Endothelial cell of umbilical vein (primary cell): ENCODE measurements at places on chromosomes 6 and 20. TPM values are rescaled to one million over a fixed set of nuclear protein-coding genes. Genes with fewer than 3 reads are reported as not detected.

CAGE1 gene
- total RNA-seq = not detected in 2 replicates

UBE2J1 gene
- total RNA-seq = 84.9 and 96.6 TPM in 2 replicates

RBPJL gene
- total RNA-seq = not detected in 2 replicates

GRCh38 chr6:33566182-33567084, 13.6 kb downstream of the BAK1 start:
- no peak for DNase-seq

- no peak for DNase-seq
These were observed 24.3 kb upstream of the OLIG3 start for GRCh38 chr6:137518386-137518983.

DNA sequence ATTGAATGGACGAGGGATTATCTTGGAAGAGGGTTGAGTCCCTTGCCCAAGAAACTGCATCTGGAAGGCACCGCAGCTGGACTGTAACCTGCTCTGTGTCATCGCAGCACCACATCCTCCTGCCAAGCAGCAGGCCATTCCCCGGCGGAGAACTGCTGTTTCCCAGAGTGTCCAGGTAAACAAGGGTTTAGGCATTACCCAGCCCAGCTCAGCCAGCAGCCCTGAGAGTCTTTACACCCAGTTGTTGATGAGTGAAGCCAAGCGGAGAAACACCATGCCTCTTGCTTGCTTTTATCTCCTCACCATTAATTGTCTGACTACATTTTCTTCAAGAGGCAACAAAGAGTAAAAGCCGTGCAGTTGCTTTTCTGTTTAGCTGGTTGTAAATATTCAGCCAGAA, 104.1 kb downstream of the CDH4 start:
- no peak for DNase-seq

DNA sequence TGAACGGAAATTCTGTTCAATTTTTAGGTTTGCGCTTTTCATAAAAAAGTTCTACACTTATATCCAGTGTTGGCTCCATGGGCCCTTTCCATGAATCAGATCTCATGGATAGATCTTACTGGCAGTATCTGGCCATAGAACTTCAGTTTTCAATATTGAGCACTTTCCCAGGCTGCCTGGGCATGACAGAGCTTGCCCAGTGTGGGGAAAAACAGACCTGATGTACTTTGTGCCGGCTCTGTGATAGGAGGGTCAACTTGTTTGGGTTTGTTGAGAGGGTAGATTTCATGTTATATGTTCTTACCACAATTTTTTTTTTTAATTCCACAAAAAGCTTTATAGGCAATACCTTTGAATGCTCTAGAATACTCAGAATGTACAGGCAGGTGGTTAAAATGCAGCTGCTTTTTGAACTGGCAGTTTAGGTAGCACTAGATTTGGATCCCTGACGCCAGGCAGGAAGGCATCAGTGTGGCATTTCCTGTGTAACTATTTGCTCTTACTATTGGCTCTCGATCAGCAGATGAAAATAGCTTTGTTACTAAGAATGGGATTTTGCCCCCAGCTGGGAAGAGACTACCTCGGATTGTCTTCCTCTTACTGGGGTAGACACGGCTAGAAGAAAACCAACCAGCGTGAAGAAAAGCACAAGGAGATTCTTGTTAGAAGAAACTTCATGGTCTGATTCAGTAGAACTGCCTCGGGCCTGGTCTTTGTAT, 404.9 kb upstream of the SOX4 start:
- DNase-seq = peak; percentile 64

DNA sequence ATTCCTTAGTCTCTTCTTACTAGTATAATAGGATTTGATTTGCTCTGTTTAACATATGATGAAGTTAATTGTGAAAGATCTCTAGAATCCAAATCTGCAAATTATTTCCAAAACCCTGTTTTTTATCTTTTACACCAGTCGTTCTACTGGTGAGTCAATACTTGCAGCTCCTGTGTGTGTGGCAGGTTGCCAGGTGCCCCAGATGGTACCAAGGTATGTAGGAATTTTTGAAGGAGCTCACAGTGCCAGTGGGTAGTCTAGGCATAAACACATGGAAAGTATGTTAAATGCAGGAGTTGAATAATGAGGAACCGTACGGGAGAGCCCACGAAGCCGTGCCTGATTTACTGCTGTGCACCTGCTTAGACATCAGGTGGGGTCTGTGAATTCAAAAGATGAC, 192.2 kb downstream of the FARS2 start:
- no peak for DNase-seq

DNA sequence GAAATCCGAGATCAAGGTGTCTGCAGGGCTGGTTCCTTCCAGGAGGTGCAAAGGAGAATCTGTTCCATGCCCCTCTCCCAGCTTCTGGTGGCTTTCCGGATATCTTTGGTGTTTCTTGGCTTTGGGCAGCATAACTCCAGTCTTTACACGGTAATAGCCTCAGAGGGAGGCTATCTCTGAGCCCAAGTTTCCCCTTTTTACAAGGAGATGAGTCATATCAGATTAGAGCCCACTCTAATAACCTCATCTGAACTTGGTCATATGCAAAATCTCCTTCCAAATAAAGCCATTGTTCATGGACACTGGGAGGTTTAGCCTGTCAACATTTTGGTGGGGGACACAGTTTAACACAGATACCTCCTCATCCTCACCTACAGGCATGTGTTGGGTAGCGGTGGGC, 213.7 kb downstream of the ATXN1 start:
- DNase-seq = peak; percentile 18
